ENCODE measurements at places on chromosomes 1 and 21. TPM values are rescaled to one million over a fixed set of nuclear protein-coding genes. Genes with fewer than 3 reads are reported as not detected.

DNA sequence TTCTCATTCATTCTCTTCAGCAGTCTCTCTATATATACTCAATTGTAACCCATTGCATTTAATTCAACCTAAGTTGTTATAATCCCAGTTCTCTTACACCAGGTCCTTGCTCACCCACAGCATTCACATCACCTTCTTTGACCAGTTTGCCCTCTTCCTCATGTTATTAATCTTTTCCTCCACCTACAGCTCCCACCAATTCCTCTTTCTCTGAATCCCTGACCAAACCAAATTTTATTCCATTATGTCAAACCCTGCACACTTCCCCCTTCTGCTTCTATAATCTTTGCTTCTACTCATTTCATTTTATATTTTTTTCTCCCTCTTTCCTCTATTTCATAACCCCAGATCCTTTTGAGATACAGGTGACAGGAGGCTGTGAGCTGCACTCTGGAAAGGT, 1.4 kb downstream of the CD1A start:
- no peaks in the 10 kb centered on the region for H3K27me3 ChIP-seq
- no peak overlapping the region for H3K4me3 ChIP-seq
- no peaks in the 10 kb centered on the region for H3K36me3 ChIP-seq
- H3K4me1 ChIP-seq, result no peaks in the 10 kb centered on the region
- H3K27ac ChIP-seq, result no peak overlapping the region

GRCh38 chr1:46725736-46726108, 6.8 kb upstream of the EFCAB14 start:
- H3K4me1 ChIP-seq, result no peaks in the 10 kb centered on the region
- H3K27ac ChIP-seq, result no peak overlapping the region
- H3K36me3 ChIP-seq, result no peaks in the 10 kb centered on the region
- no peak for DNase-seq
- H3K27me3 ChIP-seq, result no peaks in the 10 kb centered on the region

GRCh38 chr1:201468844-201469644, at the start of gene PHLDA3:
Gene PHLDA3 (minus strand): TSS chr1:201469188. CDS start chr1:201468786, 402 bp downstream.
- DNase-seq, result peak; percentile 83
- H3K36me3 ChIP-seq, result no peaks in the 10 kb centered on the region
- peaks cover 13% of the 10 kb centered on the region for H3K4me1 ChIP-seq
- no peaks in the 10 kb centered on the region for H3K27me3 ChIP-seq
- H3K27ac ChIP-seq, result peak within 1 kb of the TSS; percentile 41

GRCh38 chr1:230170153-230170547, 103.1 kb downstream of the GALNT2 start:
- H3K4me1 ChIP-seq, result peaks cover 5% of the 10 kb centered on the region
- no peaks in the 10 kb centered on the region for H3K27me3 ChIP-seq
- H3K36me3 ChIP-seq, result no peaks in the 10 kb centered on the region
- no peak for DNase-seq

- no peak overlapping the region for H3K4me3 ChIP-seq
- H3K27me3 ChIP-seq, result no peaks in the 10 kb centered on the region
- DNase-seq, result no peak
- H3K4me1 ChIP-seq, result no peaks in the 10 kb centered on the region
These were observed 25.4 kb upstream of the FMO1 start for GRCh38 chr1:171222936-171223335.

- H3K4me1 ChIP-seq, result no peaks in the 10 kb centered on the region
- H3K27me3 ChIP-seq, result no peaks in the 10 kb centered on the region
- no peak overlapping the region for H3K27ac ChIP-seq
- no peak overlapping the region for H3K4me3 ChIP-seq
These were observed 27.0 kb upstream of the MEF2D start for GRCh38 chr1:156527584-156527983.

DNA sequence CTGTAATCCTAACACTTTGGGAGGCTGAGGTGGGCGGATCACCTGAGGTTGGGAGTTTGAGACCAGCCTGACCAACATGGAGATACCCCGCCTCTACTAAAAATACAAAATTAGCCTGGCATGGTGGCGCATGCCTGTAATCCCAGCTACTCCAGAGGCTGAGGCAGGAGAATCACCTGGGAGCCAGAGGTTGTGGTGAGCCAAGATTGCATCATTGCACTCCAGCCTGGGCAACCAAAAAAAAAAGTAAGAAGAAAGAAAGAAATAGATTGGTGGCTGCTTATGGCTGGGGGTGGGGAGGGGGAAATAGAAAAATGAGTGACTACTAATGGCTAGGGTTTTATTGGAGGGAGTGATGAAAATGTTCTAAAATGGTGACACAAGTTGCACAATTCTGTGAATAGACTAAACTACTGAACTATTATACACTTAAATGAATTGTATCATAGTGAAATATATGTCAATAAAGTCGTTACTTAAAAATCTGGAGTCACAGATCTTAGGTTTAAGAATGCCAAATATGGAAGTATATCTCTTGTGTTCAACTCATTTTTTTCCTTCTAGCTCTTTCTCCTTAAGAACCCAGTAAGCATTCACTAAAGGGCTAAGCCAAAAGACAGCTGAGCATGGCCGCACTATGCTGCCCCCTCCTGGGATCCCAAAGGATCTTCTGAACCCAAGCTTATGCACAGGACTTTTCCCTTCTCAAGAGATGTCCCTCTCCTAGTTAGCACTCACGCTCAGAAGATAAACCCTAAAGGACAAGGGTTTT, 3.2 kb upstream of the NPL start:
- no peaks in the 10 kb centered on the region for H3K27me3 ChIP-seq
- H3K27ac ChIP-seq, result no peak overlapping the region
- H3K4me1 ChIP-seq, result 0 out of 2 replicates have a peak, but pooled peaks cover 4% of the 10 kb centered on the region
- no peaks in the 10 kb centered on the region for H3K36me3 ChIP-seq
- DNase-seq, result peak; percentile 53

- DNase-seq, result no peak
- H3K27me3 ChIP-seq, result no peaks in the 10 kb centered on the region
- H3K27ac ChIP-seq, result no peak overlapping the region
- no peaks in the 10 kb centered on the region for H3K36me3 ChIP-seq
- H3K4me1 ChIP-seq, result no peaks in the 10 kb centered on the region
These were observed 7.5 kb downstream of the PRXL2B start for GRCh38 chr1:2594001-2594640.

GRCh38 chr1:229107972-229108371, 162.9 kb upstream of the RAB4A start:
- no peaks in the 10 kb centered on the region for H3K27me3 ChIP-seq
- no peak overlapping the region for H3K4me3 ChIP-seq
- peak overlapping the region; percentile 3 for H3K27ac ChIP-seq
- no peak for DNase-seq
- peaks cover 15% of the 10 kb centered on the region for H3K4me1 ChIP-seq

DNA sequence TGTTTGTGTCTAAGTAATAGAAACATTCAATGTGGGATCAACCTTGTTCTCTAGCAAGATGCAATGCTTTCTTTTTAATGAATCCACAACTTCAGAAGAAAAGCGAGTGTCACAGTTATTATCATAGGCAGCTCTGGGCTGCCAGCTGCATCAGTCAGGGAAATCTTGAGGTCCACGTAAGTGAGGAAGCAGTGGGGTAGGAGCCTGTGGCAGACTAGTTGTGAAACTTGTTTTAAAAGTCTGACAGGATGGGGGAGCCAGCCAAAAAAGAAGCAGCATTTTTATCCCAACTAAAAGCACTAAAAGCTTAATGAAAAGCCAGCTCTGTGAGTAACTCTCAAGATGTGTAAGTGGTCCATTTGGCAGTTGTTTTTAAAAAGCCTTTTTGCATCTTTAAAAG, 113.1 kb downstream of the ZNF326 start:
- no peaks in the 10 kb centered on the region for H3K27me3 ChIP-seq
- no peak overlapping the region for H3K4me3 ChIP-seq
- H3K27ac ChIP-seq, result no peak overlapping the region

GRCh38 chr1:216502528-216503162, 79.4 kb upstream of the USH2A start:
- H3K27ac ChIP-seq, result no peak overlapping the region
- H3K36me3 ChIP-seq, result no peaks in the 10 kb centered on the region

DNA sequence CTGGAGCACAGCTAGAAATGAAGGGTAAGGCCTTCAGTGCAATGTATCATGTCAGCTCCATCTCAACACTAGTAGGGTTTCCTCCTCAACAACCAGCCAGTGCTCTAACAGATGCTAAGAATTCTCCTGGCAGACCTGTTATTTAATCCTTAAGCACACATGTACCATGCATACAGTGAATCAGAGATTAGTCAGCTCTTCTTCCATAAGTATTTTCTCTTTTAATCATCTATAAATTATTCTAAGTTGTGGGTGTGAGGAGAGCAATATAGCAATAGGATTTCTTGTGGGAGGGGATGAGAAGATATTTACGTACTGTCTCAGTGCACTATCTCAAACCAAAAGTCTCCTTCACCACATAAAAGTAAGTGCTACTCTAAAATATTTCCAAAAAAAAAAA, 95.3 kb downstream of the COP1 start:
- H3K4me3 ChIP-seq, result no peak overlapping the region
- no peak overlapping the region for H3K27ac ChIP-seq
- no peaks in the 10 kb centered on the region for H3K27me3 ChIP-seq
- no peaks in the 10 kb centered on the region for H3K36me3 ChIP-seq
- peaks cover 10% of the 10 kb centered on the region for H3K4me1 ChIP-seq

- H3K36me3 ChIP-seq, result no peaks in the 10 kb centered on the region
- no peak overlapping the region for H3K27ac ChIP-seq
- DNase-seq, result no peak
- H3K27me3 ChIP-seq, result no peaks in the 10 kb centered on the region
- no peak overlapping the region for H3K4me3 ChIP-seq
- no peaks in the 10 kb centered on the region for H3K4me1 ChIP-seq
These were observed 572.7 kb downstream of the SMYD3 start for GRCh38 chr1:245934409-245934808.

DNA sequence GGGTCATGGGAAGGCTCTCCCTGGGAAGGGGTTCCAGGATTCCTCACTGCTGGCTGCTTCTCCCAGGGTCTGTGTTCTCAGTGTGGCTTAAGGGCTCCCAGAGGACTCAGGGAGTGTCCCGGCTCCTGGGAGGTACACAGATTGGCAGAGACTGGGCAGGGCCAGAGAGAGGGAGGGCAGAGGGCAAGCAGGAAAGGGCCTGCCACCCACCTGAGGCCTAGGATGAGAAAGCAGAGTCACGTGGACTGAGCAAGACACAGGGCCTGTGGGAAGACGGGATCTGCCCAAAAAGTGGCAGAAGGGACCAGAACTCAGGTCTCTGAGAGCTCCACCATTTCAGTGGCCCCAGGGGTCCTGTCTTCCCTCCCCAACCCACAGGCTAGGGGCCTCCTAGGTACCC, 871 bp downstream of the SLFNL1 start:
- no peak for DNase-seq
- no peaks in the 10 kb centered on the region for H3K4me1 ChIP-seq
- H3K36me3 ChIP-seq, result peaks cover 1% of the 10 kb centered on the region
- no peak overlapping the region for H3K4me3 ChIP-seq

DNA sequence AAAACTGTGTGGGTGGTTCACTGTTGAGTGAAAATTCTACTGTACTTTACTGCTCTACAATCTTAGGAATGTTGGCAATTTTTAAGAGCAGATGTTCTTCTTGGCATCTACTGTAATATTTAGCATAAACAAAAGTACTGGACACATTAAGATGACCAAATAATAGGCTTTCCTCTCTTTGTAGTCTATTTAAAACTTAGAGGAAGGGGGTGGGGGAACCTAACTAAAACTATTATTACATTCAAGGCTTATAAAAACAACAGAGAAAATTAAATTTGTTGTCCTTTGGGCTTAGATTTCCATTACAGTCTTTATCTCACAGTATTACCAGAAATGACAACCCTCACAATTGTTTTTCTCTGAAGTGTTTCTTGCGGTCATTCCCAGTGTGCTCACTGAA, 181.2 kb downstream of the PLPPR4 start:
- no peak overlapping the region for H3K27ac ChIP-seq
- H3K4me3 ChIP-seq, result no peak overlapping the region
- no peaks in the 10 kb centered on the region for H3K36me3 ChIP-seq
- no peaks in the 10 kb centered on the region for H3K4me1 ChIP-seq

DNA sequence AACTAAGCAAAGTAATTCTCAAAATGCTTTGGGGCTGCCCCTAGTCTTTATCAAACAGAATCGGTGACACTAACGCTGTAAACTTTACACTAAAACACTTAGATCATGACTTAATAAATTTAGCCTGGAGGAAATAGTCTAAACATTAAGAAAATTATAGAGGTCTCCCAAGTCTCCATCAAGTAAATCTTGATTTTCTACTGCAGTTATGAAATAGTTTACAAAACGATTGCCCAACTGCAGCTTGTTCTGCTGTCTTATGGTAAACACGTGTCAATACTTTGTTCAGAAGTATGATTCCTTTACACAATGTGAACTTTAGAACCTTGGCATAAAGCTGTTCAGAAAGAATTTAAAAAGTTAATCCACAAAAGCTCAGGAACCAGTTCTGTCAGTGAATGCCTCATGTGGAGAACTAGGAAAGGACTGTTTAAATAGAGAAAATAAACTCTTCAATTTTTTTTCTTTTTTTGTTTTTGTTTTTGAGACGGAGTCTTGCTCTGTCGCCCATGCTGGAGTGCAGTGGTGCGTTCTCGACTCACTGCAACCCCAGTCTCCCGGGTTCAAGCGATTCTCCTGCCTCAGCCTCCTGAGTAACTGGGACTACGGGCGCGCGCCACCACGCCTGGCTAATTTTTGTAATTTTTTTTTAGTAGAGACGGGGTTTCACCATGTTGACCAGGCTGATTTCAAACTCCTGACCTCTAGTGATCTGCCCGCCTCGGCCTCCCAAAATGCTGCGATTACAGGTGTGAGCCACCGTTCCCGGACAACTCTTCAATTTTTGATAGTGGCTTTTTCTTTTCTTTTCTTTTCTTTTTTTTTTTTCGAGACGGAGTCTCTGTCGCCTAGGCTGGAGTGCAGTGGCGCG, 1.6 kb downstream of the DDI2 start:
- no peaks in the 10 kb centered on the region for H3K27me3 ChIP-seq
- peak overlapping the region; percentile 95 for H3K4me3 ChIP-seq
- DNase-seq, result no peak
- no peaks in the 10 kb centered on the region for H3K36me3 ChIP-seq
- H3K27ac ChIP-seq, result peak overlapping the region; percentile 86
- peaks cover 35% of the 10 kb centered on the region for H3K4me1 ChIP-seq

- H3K4me3 ChIP-seq, result no peak overlapping the region
- H3K36me3 ChIP-seq, result no peaks in the 10 kb centered on the region
- DNase-seq, result no peak
- H3K27me3 ChIP-seq, result no peaks in the 10 kb centered on the region
These were observed 272.3 kb downstream of the PTPRU start for GRCh38 chr1:29508458-29509107.

The DVL1 gene
- 40.6 TPM for total RNA-seq

The NKAIN1 gene
- not detected for total RNA-seq

The FH gene
- total RNA-seq, result 108 TPM

The SH2D1B gene
- not detected for total RNA-seq

The KCNC4 gene
- total RNA-seq, result 5.3 TPM

The CFAP107 gene
- not detected for total RNA-seq

The TMEM82 gene
- total RNA-seq, result 2.7 TPM

The LAX1 gene
- total RNA-seq, result not detected

The MIXL1 gene
- total RNA-seq, result not detected

All from Caco-2 (cell line).